ENCODE measurements at places on chromosomes 6 and 20.

- no peak for DNase-seq
Observed at GRCh38 chr20:61476956-61477355, 224.9 kb downstream of the CDH4 start.

GRCh38 chr6:80182308-80182707 lies 75.8 kb downstream of the BCKDHB start:
- DNase-seq = no peak

DNA sequence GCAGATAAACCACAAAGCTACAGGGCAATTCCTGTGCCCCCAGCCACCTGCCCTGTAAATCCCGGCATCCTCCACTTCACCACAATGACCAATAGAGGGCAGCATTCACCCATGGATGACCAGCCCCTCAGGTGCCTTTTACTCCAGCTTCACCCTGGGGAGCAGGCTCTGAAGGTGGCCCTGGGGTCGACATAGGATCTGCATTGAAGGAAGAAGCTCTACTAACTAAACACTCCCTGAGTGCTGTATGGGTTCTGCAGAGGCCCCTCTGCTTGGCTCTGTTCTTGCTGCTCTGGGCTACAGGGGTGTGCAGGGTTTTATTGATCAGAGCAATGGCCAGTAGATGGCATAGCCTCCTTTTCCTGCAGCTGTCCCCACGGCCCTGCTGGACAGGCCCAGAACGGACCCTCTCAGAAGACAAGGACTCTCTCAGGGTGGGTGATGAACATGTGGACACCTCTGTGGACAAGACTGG lies 20.3 kb downstream of the CST4 start:
- DNase-seq = peak; percentile 33

DNA sequence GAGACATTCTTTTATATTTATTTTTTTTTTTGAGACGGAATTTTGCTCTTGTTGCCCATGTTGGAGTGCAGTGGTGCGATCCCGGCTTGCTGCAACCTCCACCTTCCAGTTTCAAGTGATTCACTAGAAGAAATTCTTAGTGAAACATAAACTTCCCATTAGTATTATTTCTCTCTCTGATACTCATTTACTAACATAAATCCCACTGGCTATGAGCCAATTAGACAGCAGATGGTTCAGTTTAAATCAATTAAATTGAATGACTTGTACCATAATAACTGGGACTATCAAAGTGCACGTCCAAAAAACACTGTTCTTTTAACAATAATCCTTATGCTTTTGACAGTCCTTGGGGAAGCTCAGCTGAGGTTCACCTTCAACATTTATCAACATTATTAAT lies 111.2 kb upstream of the PTCHD4 start:
- no peak for DNase-seq

DNA sequence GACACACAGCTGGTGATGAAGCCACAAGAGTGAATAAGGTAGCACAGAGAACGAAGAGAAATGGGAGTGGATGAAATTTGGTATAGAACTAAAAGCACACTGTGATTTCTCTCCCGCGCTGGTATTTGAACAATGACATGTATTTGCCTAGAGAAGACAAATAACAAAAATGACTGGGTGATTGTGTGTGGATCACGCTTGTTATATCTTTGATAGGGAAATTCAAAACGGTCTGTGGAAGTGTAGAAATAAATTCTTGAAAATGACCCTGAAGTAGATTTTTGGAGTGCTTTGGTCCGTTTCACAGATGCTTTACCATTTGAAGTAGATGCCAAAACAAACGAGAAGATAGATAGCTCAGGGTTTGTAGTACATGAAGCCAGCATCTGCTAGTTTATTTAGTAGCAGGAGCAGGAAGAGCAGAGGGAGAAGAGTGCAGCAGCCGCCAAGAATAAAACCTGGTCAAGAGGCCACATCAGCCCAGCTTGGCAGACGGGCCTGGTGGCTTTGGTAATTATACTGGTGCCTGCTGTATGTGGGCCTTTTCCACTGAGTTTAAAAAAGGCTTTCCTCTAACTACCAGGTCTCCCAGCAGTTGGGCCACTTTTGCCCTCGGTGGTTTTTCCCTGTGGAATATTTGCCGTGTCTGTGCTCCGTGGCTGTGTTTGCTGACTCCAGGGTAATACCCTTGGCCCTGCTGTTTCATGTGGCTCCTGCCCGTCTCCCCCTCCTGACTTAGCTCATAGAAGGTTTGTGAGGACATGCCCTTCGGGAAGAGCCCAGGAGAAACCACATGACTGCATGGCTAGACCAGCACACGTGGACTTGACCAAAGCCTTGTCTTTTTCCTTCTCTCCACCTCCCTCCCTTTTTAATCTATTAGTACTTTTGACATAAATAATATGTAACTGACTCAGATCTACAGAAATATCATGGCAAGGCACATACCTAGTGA lies 294.0 kb downstream of the SOX4 start:
- DNase-seq = no peak

GRCh38 chr20:36090223-36090622 lies 64.3 kb upstream of the EPB41L1 start:
- no peak for DNase-seq

DNA sequence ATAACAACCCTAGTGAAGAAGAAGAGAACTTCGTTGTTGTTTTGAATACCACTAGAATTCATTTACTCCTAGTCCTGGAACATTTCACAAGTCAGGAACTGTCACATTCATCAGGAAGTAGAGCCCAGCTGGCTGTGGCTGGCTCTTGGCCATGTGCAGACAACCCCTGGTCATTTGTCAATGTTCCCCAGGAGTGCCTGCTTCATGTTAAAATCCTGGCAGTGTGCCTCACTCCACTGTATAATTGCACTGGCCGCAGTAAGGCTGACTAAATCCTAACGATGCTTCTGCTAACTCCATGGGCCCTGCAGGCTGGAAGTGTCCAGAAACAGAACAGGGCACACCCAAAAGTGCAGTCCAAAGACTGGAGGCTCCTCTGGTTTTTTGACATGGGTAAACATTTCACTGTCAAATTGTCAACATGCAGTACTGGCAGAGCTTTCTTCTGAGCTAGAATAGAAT lies 41.5 kb upstream of the ADGRF1 start:
- no peak for DNase-seq

- DNase-seq = peak; percentile 96
Observed at GRCh38 chr6:33208091-33208967, at the start of gene RING1. Gene RING1 (plus strand): TSS chr6:33208500. CDS start chr6:33208823, 323 bp downstream.

DNA sequence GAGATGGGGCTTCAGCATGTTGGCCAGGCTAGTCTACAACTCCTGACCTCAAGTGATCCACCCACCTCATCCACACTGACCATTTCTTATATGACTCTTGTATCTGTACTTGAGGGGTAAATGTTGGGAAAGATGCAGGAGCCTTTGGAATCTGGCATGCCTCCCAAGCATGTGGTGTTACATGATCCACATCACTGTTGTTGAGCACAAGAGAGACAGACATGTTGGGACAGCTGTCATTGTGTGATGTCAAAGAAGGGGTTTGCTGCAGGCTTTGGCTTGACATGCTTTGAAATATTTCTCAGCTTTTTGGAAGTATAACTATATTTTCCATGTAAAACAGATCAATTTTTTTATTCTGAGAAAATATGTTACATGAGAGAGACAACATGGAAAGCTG lies 139.9 kb downstream of the MOXD1 start:
- DNase-seq = no peak

GRCh38 chr6:138287144-138287955 lies 69.1 kb upstream of the PBOV1 start:
- DNase-seq = no peak

- DNase-seq = no peak
Observed at GRCh38 chr20:46423342-46423741, 16.9 kb upstream of the ELMO2 start.

GRCh38 chr6:20746805-20747558 lies 212.7 kb downstream of the CDKAL1 start:
- no peak for DNase-seq

- no peak for DNase-seq
Observed at GRCh38 chr6:158669145-158670035, 19.5 kb downstream of the SYTL3 start.

GRCh38 chr6:166603043-166603690 lies 16.7 kb upstream of the RAMACL start:
- no peak for DNase-seq

GRCh38 chr20:57699395-57699794 lies 10.4 kb downstream of the PMEPA1 start:
- DNase-seq = no peak

GRCh38 chr6:84643778-84644177 lies 120.6 kb downstream of the TBX18 start:
- DNase-seq = no peak

- no peak for DNase-seq
Observed at GRCh38 chr6:117607511-117607910, 5.2 kb upstream of the GOPC start.

- no peak for DNase-seq
Observed at GRCh38 chr6:42512579-42512978, 51.2 kb upstream of the UBR2 start.

DNA sequence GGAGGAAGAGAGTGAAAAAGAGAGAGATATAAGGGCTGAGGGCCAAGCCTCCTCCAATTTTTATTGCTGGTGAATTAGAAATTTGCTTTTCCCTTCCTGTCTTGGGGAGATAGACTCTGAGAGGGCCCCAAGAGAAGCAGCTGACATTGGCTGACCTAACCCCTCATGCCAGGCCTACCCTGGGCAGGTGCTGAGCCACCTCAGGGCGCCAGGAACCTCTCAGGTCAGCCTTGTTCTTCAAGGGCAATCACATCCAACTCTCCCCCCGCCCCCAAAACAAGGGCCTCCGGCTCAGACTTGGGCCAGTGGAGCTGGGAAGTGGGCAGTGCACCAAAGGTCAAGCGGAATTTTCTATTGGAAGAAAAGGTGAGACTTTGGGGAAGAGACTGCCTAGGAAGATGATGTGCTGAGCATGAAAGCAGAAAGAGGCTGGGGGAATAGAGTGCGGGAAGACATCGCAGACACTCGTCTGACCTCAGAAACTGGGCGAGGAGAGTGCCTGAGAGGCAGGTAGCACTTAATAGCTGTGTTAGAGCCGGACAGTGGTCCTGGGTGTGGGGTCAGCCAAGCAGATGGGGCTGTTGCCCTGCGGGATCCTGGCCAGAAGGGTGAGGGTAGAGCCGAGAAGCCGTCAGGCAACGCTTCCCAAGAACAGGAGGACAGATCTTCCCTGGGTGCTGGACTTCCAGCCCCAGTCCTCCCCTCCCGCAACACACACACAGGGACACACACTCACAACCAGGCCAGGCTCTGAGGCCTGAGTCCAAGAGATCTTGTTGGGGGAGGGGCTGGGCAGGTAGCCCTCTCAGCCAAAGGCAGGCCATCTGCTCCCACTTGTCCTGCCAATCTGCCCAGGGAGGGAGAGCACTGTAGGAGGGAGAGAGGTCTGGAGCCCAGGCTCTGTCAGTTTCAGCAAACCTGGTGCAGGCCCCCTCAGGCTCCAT lies 3.7 kb upstream of the FASTKD5 start:
- no peak for DNase-seq

DNA sequence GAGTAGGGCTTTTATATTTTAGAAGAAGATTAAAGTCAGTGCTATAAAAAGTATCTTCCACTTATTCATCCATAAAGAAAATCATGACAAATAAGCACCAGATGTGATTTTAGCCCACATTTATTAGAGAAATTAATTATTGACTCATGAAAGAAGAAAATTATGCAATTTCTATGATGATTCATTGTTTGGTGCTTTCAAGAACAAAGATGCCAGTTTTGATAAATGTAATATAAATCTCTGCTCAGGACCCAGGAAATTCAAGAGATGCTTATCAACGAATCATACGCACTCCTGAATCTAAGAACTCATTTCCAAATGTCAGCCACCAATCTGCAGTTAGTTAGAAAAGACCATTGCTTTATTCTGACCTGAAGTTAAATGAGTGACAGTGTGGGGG lies 211.4 kb downstream of the ARHGAP18 start:
- DNase-seq = no peak

- no peak for DNase-seq
Observed at GRCh38 chr20:59568509-59569024, 35.8 kb upstream of the PHACTR3 start.

GRCh38 chr6:7142918-7143475 lies 35.2 kb downstream of the RREB1 start:
- no peak for DNase-seq

DNA sequence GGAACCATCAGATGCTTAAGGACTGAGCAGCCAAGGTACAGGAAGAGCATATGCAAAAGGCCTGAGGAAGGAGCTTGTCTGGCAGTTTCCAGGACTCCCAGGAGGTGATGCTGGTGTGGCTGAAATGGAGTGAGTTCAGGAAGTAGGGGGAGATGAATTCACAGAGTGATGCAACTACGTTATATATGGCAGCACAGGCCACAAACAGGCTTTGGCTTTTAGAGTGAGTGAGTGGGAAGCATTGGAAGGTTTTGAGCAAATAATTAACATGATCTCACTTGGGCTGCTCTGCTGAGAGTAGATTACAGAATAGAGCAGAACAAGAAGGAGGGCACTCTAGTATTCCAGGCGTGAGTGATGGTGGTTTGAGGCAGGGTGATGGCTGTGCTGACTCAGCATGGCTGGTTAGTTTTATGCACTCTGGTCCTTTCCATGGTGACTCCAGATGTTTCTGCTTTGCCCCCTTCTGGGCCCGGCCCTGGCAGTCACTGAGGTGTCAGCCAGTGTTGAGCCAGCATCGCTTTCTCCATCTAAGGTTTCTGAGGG lies 6.5 kb downstream of the BTN2A2 start:
- DNase-seq = no peak

GRCh38 chr20:16806061-16806460 lies 57.9 kb downstream of the OTOR start:
- DNase-seq = no peak

GRCh38 chr6:5128351-5128750 lies 43.2 kb downstream of the PPP1R3G start:
- no peak for DNase-seq

GRCh38 chr6:43274916-43275597 lies 23.0 kb upstream of the SLC22A7 start:
- DNase-seq = peak; percentile 55

DNA sequence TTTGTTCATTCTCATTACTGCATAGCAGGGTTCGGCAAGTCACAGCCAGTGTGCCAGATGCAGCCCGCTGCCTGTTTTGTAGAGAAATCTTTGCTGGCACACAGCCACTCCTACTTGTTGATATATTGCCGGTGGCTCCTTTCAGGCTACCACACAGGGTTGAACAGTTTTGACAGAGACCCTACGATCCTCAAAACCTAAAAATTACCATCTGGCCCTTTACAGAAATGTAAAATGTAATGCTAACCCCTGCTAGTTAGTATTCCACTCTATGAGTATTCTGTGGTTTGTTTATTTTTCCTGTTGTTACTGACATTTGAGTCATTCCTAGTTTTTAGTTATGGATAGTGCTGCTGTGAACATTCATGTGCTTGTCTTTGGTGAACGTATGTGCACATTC lies 11.5 kb downstream of the DHX35 start:
- no peak for DNase-seq

GRCh38 chr6:136666041-136666440 lies 115.8 kb upstream of the MAP7 start:
- no peak for DNase-seq

- no peak for DNase-seq
Observed at GRCh38 chr6:146651482-146651863, 52.7 kb downstream of the ADGB start.
